Hepatocyte (in vitro differentiated cells): ENCODE measurements at places on chromosomes 12 and 14.

GRCh38 chr12:45644541-45644940 is 85.0 kb upstream of the ARID2 start:
- no peak overlapping the region for H3K4me3 ChIP-seq
- H3K27ac ChIP-seq = no peak overlapping the region
- H3K4me1 ChIP-seq = no peaks in the 10 kb centered on the region
- no peak for DNase-seq

DNA sequence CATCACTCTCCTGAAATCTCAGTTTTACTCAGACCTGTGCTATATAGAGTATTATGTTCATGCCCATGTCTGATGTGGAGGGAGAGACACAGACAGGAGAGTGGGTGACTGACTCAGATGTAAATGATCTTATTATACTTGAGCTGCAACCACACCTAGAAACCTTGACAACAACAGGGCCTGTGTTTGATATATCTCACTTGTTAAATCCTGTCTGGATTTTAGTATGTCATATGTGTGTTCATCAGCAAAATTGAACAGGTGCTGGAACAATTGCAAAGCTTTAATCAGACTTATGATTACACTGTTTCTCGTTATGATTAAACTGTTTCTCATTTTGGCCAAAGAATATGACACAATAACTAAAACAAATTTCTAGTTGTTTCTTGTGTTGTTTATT is 37.7 kb downstream of the DIP2B start:
- H3K4me3 ChIP-seq = no peak overlapping the region
- H3K27ac ChIP-seq = peak overlapping the region; percentile 33
- H3K4me1 ChIP-seq = peaks cover 13% of the 10 kb centered on the region
- H3K36me3 ChIP-seq = no peaks in the 10 kb centered on the region

DNA sequence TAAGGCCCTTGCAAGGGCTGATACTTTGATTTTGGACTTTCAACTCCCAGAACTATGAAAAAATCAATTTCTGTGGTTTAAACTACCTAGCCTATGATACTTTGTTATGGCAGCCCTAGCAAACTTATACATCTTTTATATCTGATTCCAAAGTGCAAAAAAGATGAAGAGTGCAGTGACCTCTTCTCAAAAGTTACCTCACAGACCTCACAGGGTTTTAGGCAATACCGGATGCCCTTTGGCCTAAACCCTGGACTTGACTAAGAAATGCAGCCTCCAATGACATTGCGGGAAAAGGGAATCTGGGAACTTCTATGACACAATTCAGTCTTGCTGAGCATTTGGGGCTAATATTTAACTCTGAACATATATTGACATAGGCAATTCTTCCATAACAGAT is 63.3 kb downstream of the IGF1 start:
- peak; percentile 25 for DNase-seq
- H3K36me3 ChIP-seq = no peaks in the 10 kb centered on the region
- H3K27me3 ChIP-seq = no peaks in the 10 kb centered on the region
- H3K4me1 ChIP-seq = no peaks in the 10 kb centered on the region
- no peak overlapping the region for H3K4me3 ChIP-seq

DNA sequence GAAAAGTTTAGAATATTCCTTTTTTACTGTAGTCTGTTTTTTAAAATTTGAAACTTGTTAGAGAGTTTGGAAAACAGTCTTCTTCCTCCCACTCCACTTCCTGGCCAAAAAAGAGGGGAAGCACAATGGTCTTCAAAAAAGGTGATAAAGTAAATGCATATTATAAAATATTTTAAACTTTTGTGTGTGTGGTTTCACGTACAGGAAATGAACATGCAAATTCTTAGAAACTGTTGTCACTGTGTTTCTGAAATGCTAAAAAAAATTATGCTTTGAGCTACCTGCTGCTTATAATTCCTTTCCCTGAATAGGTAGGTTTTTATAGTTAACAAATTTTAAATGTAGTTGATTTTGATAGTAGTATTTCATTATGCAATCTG is 2.9 kb downstream of the FGFR1OP2 start:
- H3K27ac ChIP-seq = no peak overlapping the region
- DNase-seq = no peak
- no peak overlapping the region for H3K4me3 ChIP-seq
- no peaks in the 10 kb centered on the region for H3K27me3 ChIP-seq
- H3K4me1 ChIP-seq = peaks cover 15% of the 10 kb centered on the region

DNA sequence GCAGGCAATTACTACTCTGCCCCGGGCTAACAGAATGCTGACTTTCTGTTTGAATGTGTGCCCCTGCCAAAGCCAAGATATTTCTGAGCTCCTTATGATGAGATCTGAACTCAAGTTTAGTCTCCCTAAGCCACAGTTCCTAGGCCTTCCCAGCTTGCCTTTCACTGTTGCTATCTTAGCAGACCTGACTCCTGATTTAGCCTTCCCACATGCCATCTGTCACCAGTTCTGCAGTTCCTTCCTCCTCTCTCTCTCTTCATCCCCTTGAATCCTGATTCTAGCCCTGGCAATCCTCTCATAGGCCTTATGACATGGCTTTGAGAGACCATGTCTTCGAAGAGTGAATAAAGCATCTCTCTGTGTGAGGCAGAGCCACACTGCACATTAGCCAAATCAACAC is 12.5 kb upstream of the SAMD4A start:
- no peak overlapping the region for H3K27ac ChIP-seq
- H3K27me3 ChIP-seq = no peaks in the 10 kb centered on the region
- H3K4me1 ChIP-seq = no peaks in the 10 kb centered on the region
- DNase-seq = no peak

GRCh38 chr14:63203618-63204406 is 431 bp upstream of the RHOJ start:
- no peaks in the 10 kb centered on the region for H3K27me3 ChIP-seq
- peak overlapping the region; percentile 1 for H3K4me3 ChIP-seq
- no peaks in the 10 kb centered on the region for H3K36me3 ChIP-seq
- DNase-seq = peak; percentile 90
- peak overlapping the region; percentile 91 for H3K27ac ChIP-seq

- DNase-seq = no peak
- no peak overlapping the region for H3K4me3 ChIP-seq
- no peak overlapping the region for H3K27ac ChIP-seq
- H3K4me1 ChIP-seq = no peaks in the 10 kb centered on the region
Observed at GRCh38 chr12:26919216-26919555, 18.6 kb downstream of the INTS13 start.

GRCh38 chr14:71780075-71780474 is 152.2 kb upstream of the RGS6 start:
- DNase-seq = no peak
- H3K4me3 ChIP-seq = no peak overlapping the region
- no peak overlapping the region for H3K27ac ChIP-seq
- H3K36me3 ChIP-seq = no peaks in the 10 kb centered on the region

DNA sequence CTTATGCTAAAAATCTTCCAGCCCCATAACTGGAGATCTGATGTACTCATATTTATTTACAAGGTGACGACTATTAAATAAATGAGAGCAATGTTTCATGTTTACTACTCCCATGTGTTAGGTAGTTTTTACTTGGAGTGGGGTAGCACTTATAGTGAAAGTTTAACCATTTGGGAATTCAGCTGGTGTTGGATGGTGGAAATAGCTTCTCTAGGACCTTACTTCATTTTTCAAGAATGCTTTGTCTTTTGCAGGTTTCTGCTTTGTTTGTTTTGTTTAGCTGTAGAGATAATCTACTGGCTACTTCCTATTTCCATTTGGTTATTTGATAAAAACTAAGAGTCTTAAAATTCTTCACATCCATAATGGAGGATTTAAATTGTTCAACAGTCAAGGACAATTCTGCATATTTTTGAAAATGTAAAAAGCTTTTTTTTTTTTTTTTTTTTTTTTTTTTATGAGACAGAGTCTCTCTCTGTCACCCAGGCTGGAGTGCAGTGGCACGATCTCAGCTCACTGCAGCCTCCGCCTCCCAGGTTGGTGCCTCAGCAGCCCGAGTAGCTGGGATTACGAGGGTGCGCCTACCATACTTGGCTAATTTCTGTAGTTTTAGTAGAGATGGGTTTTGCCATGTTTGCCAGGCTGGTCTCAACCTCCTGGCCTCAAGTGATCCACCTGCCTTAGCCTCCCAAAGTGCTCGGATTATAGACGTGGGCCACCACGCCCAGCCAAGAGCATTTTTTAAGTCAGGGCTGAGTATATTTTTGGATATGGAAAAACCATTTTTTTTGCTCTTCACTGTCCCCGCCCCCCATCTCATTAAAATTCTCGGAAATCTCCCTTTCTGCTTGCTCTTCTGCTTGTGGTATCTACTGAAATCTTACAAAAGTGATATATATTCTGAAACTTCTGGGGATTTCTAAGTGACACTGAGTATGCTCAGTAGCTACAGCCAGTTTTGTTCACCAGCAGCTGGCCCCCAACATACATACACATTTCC is 1.4 kb upstream of the ABCD2 start:
- no peaks in the 10 kb centered on the region for H3K36me3 ChIP-seq
- peak overlapping the region; percentile 0 for H3K27ac ChIP-seq
- no peaks in the 10 kb centered on the region for H3K27me3 ChIP-seq
- no peak for DNase-seq
- H3K4me1 ChIP-seq = no peaks in the 10 kb centered on the region

GRCh38 chr14:92144708-92145107 is 22.9 kb downstream of the CPSF2 start:
- no peak overlapping the region for H3K27ac ChIP-seq
- H3K4me3 ChIP-seq = no peak overlapping the region
- peaks cover 5% of the 10 kb centered on the region for H3K36me3 ChIP-seq
- H3K27me3 ChIP-seq = no peaks in the 10 kb centered on the region
- DNase-seq = no peak
- no peaks in the 10 kb centered on the region for H3K4me1 ChIP-seq

DNA sequence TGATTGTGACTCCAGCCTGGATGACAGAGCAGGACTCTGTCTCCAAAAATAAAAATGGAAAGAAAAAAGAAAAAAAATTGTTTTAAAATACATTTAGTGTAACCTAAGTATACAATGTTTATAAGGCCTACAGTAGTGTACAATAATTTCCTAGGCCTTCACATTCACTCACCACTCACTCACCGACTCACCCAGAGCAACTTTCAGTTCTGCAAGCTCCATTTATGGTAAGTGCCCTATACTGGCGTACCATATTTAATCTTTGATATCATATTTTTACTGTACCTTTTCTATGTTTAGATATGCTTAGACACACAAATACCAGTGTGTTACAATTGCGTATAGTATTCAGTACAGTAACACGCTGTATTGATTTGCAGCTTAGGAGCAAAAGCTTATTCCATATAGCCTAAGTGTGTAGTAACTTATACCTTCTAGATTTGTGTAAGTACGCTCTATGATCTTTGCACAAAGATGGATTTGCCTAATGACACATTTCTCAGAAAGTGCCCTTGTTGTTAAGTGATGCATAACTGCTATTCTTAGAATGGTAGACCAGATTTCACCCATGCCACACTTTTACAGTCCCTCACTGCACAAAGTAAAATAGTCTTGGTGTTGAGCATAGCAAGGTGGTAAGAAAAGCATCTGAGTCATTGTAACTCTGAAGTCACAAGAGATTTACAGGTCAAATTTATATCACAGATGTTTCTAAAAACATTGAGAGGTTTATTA is 151.9 kb downstream of the LRRK2 start:
- no peaks in the 10 kb centered on the region for H3K4me1 ChIP-seq
- no peaks in the 10 kb centered on the region for H3K27me3 ChIP-seq
- H3K27ac ChIP-seq = no peak overlapping the region

- H3K27ac ChIP-seq = no peak overlapping the region
- H3K4me1 ChIP-seq = no peaks in the 10 kb centered on the region
- no peaks in the 10 kb centered on the region for H3K27me3 ChIP-seq
- no peak overlapping the region for H3K4me3 ChIP-seq
- no peaks in the 10 kb centered on the region for H3K36me3 ChIP-seq
- no peak for DNase-seq
Observed at GRCh38 chr14:71576472-71576871, 355.8 kb upstream of the RGS6 start.

DNA sequence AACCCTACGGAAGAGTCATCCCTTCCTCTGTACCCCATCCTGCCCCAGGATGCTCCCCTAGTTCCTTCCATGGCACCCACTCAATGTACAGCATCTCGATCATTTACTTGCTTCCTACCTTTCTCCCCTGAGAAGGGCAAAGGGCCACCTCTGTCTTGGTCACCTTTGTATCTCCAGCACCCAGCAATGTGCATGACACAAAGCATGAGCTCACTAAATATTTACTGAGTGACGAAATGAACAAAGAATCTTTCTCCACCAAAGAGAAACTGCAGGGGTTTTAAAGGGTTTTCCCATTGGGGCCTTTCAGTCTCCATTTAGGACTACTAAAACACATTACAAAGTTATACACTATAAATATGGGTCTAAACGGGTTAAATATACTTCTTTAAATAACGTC is 30.6 kb downstream of the ATG14 start:
- no peaks in the 10 kb centered on the region for H3K27me3 ChIP-seq
- no peaks in the 10 kb centered on the region for H3K36me3 ChIP-seq
- H3K4me3 ChIP-seq = no peak overlapping the region
- DNase-seq = peak; percentile 27

GRCh38 chr12:53308276-53308675 is 8.8 kb downstream of the MYG1 start:
- no peak for DNase-seq
- no peaks in the 10 kb centered on the region for H3K27me3 ChIP-seq
- H3K27ac ChIP-seq = no peak overlapping the region

DNA sequence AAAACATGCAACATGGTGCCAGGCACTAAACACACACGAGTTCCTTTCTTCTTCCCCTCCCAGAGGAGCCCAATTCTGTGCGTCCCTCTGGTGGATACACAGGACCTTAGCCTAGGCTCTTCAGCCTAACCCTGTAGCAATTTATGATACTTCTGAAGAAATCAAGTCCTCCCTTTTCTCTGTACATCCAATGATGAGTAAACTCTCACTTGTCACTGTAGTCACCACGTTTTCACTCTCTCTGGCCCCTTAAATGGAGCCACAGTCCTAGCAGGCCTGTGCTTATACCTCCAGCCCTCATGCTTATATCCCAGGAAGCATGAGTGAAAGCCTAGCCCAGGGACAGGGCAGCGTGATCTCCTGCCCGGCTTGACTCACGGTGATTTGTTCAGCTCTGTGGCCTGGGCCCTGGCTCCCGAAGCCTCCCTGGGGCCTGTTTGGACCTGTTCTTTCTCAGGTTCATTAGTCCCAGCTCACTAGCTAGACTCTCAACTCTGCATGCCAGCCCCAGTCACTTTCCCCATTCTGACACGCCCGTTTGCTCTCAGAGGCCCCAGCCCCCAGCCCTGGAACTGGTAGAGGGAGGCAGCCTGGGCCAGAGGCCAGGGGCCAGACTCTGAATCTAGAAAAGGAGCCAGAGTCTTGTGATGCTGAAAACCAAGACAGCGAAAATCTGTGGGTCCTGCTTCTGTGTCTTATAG is 24.1 kb upstream of the PLEKHG3 start:
- no peaks in the 10 kb centered on the region for H3K36me3 ChIP-seq
- peak overlapping the region; percentile 86 for H3K27ac ChIP-seq
- H3K4me3 ChIP-seq = no peak overlapping the region
- no peaks in the 10 kb centered on the region for H3K27me3 ChIP-seq
- peak; percentile 60 for DNase-seq

DNA sequence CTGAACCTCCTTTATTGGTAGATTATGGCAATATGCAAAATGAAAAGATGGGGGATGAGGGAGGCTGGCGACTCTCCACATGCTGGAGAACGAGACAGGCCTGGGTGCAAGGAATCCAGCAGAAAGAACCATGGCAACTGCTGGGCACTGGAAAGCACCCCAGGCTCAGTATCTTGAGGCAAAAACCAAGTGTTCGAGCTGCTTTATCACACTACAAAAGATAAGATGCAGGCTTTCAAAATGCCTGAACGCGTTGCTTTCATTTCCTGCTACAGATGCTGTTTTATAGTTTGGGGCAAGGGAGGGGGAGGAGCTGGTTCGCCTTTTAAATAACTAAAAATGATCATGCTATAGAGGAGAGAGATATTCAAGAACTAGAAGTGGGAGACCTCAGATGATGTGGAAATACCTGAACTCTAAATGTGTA is 38.9 kb downstream of the NIN start:
- H3K4me3 ChIP-seq = no peak overlapping the region
- H3K36me3 ChIP-seq = no peaks in the 10 kb centered on the region
- DNase-seq = no peak
- no peaks in the 10 kb centered on the region for H3K27me3 ChIP-seq
- no peak overlapping the region for H3K27ac ChIP-seq
